Smooth muscle cell of trachea (primary cell): ENCODE measurements at places on chromosomes 3 and 15. TPM values are rescaled to one million over a fixed set of nuclear protein-coding genes. Genes with fewer than 3 reads are reported as not detected.

GCSAM gene
- total RNA-seq = not detected in 2 replicates

FNDC3B gene
- total RNA-seq = 83.2 and 85.7 TPM in 2 replicates

LDHAL6B gene
- not detected in 2 replicates for total RNA-seq

NME9 gene
- total RNA-seq = 0.29 TPM in 1 of 2 replicates, not detected in the other

CAND2 gene
- total RNA-seq = 4.7 and 16.9 TPM in 2 replicates

TMEM207 gene
- not detected in 2 replicates for total RNA-seq

DAPK2 gene
- total RNA-seq = 1.7 and 2.0 TPM in 2 replicates

PLCL2 gene
- 19.8 and 20.5 TPM in 2 replicates for total RNA-seq

KLHL6 gene
- not detected in 2 replicates for total RNA-seq

RAB27A gene
- total RNA-seq = 12.1 and 22.3 TPM in 2 replicates

ADAMTSL3 gene
- total RNA-seq = 0.17 and 1.2 TPM in 2 replicates

NANOGP8 gene
- total RNA-seq = 0.15 and 0.33 TPM in 2 replicates

GABRG3 gene
- not detected in 2 replicates for total RNA-seq

RBPMS2 gene
- total RNA-seq = not detected in 2 replicates

EFHB gene
- total RNA-seq = 0.15 and 0.17 TPM in 2 replicates

PLA1A gene
- total RNA-seq = 0.33 TPM in 1 of 2 replicates, not detected in the other

NOX5 gene
- total RNA-seq = 0.58 and 0.83 TPM in 2 replicates

RBMS3 gene
- total RNA-seq = 45.7 and 48.0 TPM in 2 replicates

TGM5 gene
- total RNA-seq = not detected in 2 replicates

NGLY1 gene
- 27.5 and 28.6 TPM in 2 replicates for total RNA-seq

ZSCAN2 gene
- total RNA-seq = 8.1 and 9.7 TPM in 2 replicates

ANKRD34C gene
- total RNA-seq = not detected in 2 replicates

NEK11 gene
- total RNA-seq = 7.1 and 11.6 TPM in 2 replicates

ATP8B4 gene
- 3.2 and 7.4 TPM in 2 replicates for total RNA-seq

CORO2B gene
- total RNA-seq = 31.3 and 42.5 TPM in 2 replicates

CFAP20DC gene
- total RNA-seq = 4.8 and 6.8 TPM in 2 replicates
